ENCODE measurements at places on chromosomes 3 and 15. TPM values are rescaled to one million over a fixed set of nuclear protein-coding genes. Genes with fewer than 3 reads are reported as not detected.

SLC38A3 gene
- total RNA-seq: 0.19 TPM

GRCh38 chr3:51874889-51875288 is 512 bp downstream of the IQCF5 start:
- DNase-seq: no peak
- no peak overlapping the region for H3K27ac ChIP-seq

DNA sequence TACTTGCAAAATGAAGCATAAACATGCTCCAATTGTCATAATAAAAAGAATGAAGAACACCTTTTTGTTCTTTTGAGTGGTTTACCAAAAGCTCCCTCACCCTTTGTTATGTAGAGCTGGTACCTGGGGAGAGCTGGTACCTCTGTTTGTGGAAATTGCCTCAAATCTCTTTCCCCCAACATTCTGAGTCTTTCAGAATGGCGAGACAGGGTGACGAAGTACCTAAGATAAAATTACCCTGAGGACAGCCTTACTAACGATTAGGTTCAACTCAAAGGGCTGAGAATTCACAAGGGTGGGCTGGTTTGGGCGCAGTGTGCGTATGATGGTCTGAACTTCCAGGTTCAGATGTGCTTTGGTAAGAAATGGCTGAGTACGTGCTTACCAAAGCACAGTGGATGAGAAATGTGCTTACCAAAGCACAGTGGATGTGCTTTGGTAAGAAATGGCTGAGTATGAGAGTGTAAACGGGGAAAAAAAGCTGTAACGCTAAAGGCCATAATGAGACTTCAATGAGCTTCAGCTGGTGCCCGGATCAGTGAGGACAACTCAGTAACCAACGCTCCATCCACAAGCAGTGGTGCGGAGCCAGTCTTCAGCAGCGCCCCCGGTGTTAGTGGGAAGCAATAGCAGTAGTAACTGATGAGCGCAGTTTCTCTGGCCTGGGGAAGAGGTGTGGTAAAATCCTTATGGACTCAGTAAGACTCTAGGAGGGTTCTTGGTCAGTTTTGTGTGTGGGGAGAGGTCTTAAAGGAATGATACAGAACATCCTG is 72.3 kb upstream of the LRIG1 start:
- H3K36me3 ChIP-seq: no peaks in the 10 kb centered on the region
- no peak overlapping the region for H3K4me3 ChIP-seq
- H3K27me3 ChIP-seq: no peaks in the 10 kb centered on the region
- DNase-seq: peak; percentile 72
- H3K4me1 ChIP-seq: no peaks in the 10 kb centered on the region

DNA sequence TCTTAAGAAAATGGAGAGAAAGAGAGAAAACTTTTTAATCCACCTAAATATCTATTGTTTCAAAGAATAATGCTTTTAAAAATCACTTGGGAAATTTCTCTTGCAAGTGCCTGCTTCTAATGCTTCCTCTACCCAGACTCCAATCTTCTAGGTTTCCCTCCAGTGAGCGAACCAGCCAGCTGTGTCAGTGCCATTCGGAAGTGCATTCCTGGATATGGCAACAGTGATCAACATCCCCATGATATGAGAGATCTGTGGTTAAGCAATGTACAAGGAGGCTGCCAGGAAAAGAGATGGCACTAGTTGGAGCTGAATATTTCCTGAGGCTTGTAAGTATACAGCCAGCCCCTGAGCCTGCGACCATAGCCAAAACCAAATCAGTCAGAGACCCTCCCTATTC is 53.3 kb upstream of the KCNMB2 start:
- H3K4me1 ChIP-seq: no peaks in the 10 kb centered on the region
- H3K36me3 ChIP-seq: no peaks in the 10 kb centered on the region
- no peak overlapping the region for H3K4me3 ChIP-seq
- no peak overlapping the region for H3K27ac ChIP-seq
- no peak for DNase-seq
- no peaks in the 10 kb centered on the region for H3K27me3 ChIP-seq

- no peak overlapping the region for H3K4me3 ChIP-seq
- H3K27ac ChIP-seq: no peak overlapping the region
- DNase-seq: no peak
- no peaks in the 10 kb centered on the region for H3K4me1 ChIP-seq
- H3K36me3 ChIP-seq: no peaks in the 10 kb centered on the region
Measured at GRCh38 chr3:8200996-8201395, 300.6 kb upstream of the LMCD1 start.
